NT2/D1 (cell line): ENCODE measurements at places on chromosomes 11 and 22.

DNA sequence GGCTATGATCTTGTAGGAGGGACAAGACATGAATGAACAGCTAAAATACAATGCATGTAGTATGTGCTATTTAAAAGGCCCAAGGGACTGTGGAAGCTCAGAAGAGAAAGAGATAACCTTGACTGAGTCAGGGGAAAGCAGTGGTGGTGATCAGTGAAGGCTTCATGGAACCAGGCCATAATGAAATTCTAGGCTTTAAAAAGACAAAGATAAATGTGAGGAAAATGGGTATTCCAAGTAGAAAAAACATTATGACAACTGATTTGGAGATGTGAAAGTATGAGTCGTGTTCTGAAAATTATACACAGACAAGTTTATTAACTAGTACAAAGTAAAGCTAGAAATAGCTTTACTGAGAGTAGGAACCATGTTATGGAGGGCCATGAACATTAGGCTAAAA is 189.8 kb downstream of the SOX6 start:
- no peak for DNase-seq

GRCh38 chr11:12642040-12642439 is 32.2 kb upstream of the TEAD1 start:
- no peak for DNase-seq

DNA sequence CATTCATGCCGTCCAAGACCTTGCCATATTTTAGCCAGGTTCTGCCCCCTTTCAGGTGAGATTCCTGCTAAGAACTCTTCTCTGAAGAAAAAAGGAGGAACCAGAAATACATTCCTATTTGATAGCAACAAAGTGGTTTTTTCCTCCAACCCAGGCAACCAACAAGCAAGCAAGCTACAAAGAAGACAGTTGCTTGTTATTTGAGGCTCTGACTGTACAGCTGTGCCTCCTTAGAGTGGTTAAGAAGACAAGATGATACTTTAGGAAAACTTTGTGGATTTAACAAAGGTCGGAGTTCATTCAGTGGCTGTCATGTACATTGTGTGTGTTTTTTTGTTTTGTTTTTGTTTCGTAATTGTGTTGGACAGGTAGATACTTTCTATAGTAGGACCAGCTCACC is 21.7 kb downstream of the TEAD1 start:
- DNase-seq = no peak

DNA sequence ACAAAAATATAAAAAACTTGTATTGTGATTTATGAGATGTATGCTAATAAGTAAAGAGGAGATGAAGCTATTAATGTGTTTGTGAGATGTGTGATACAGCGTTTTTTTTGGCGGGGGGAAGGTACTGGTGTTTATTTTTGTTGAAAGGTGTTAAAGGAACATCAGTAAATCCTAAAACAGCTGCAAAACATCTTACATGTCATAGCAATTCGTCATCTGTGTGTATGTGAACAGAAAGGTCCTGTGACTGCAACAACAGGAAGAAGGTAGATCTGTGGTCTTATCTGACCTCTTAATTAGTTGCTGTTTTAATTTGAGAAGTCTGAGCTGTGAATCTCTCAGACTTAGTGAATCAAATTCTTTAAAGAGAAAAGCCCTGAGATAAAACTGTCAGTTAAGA is 1041.1 kb downstream of the JRKL start:
- no peak for DNase-seq

- DNase-seq = no peak
Measured at GRCh38 chr11:8733852-8734251, 51.3 kb downstream of the RPL27A start.

DNA sequence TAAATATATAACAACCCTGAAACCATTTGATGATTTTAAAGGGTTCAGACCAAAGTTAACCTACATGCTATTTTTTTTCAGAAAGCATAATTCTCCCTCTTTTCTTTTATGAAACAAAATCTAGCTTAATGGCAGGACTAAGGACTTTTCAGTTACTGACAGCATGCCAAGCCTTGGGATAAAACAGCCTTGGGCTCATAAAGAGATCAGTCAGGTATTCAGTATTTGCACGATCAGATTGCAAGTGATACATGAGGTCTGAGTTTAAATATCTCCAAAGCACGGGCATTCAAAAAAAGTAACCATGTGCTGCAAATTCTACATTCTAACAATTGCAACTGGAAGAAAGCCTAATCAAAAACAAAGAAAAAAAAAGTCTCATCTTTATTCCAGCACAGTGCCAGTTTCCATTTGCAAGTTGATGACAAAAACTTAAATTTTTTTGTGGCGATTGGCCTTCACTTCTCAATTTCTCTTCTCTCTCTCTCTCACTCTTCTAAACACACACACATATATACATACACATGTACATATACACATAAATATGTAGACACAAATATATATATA is 60.1 kb downstream of the CTSC start:
- no peak for DNase-seq

- peak; percentile 18 for DNase-seq
Measured at GRCh38 chr11:32385998-32386397, 49.3 kb downstream of the WT1 start.

DNA sequence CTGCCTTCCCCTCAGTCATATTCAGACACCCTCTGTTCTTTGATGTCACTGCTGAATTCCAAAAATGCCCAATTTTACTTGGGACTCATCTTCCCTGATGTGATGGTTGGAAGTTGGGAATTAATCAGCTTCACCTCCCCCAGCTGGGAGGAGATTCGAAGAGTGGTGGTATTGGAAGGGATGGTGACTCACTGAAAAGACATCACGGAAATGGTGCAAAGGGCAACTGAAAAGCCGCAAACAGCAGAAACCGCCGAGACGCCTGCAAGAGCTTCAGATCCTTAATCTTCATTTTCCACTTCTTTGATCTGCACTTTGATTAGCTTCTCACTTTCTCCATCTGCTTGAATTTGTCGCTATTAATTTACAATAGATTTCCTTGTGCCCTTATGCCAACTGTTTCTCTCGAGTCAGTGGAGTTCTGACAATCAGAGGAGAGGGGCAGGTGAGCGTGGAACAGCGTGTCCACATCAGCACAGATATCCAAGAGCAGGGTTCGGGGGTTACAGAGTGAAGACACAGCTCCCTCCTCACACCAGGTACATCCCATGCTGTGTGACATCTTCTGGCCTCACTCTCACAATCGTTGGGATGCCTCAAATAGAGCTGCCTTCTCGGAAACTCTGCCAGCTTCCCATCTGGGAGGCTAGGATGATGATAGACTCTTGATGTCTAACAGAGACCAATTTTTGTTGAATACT is 325.4 kb downstream of the BRD1 start:
- no peak for DNase-seq

DNA sequence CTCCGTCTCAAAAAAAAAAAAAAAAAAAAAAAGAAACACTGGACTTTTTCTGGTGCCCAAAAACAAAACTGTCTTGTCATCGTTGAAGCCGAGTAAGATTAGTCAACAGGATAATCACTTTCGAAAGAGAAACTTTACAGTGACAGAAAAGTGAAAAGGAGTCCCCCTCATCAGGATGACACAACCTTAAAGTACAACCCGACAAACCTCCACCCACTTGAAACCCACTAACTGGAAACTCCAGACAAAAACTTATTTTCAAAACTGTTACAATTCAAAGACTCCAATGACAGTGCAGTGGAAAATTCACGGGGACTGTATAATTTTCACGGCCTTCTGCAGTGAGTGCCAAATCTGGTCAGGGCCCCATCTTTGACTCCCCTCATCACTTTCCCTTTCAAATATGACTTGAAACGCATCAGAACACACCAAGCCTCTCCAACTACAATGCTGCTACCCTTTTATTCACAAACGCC is 1.3 kb downstream of the DENND5A start:
- no peak for DNase-seq

DNA sequence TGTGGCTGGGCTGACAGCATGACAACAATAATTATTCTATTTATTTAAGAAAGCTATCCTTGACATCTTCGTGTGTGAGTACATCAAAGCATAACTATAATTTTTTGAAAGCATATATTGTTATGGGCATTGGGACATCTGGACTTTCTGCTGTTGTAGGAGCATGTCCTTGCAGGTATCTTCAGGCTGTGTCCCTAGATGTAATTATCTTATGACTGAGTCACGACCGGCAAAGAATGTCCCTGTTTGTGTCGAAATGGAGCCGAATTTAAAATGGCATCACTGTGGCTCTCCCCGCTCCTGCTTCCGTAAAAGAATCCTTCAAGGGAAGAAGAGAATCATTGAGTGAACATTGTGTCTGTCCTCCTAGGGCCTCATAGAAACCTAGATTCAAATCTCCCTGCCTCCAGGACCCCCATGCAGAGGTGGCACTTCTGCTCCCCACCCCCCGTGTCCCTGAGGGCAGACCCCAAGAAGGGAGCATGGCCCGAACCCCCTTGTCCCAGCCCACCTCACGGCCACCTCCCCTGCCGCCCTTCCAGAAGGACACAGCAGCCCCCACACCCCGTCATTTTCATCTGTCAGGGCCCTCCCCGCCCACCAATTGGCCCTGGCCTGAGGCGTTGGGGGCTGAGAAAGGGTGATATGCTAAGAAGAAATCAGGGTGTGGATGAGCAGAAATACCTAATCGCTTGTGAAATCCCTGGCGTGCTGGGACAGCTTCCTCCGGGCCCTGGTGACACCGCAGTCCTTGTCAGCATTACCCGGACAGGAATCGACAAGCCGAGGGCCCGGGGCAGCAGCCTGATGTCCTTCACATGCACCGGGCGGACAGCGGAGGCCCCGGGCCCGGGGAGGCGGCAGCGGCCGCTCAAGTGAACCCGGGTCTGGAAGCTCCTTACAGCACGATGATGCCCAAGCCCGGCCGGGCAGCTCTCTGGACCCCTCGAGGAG is 48.6 kb upstream of the SLC22A12 start:
- DNase-seq = no peak

DNA sequence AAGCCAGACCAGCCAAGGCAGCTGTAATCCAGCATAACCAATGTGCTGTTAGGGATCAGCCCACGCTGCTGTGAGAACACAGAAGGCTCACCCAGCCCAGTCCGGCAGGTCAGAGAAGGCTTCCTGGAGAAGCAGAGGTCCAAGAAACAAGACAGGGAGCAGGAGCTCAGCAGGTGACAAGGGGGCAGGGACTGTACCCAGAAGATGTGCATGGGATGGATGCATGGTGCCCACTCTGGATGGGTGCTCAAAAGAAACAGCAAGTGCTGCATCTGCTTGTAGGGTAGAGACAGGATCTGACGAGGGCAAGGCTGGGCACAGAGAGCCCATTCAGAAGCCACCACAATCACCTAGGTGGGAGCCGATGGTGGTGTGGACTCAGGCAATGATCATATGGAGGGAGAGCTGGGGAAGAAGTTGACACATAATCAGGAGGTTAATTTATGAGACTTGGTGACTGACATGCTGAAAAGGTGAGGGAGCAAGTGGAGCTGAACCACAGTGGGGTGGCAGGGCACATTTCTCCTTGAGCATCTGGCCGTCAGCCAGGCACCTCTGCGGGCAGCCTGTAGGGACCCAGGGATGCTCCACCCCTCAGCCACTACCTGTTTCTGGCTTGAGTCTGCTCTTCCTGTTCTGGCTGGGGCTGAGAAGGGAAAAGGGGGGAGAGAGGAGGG is 102.3 kb upstream of the DRD2 start:
- DNase-seq = no peak

- DNase-seq = no peak
Measured at GRCh38 chr11:70485326-70486025, 87.1 kb downstream of the CTTN start.

- DNase-seq = no peak
Measured at GRCh38 chr11:129319201-129319600, 56.4 kb upstream of the BARX2 start.

- DNase-seq = no peak
Measured at GRCh38 chr11:120338107-120338933, 2.1 kb downstream of the ARHGEF12 start.

DNA sequence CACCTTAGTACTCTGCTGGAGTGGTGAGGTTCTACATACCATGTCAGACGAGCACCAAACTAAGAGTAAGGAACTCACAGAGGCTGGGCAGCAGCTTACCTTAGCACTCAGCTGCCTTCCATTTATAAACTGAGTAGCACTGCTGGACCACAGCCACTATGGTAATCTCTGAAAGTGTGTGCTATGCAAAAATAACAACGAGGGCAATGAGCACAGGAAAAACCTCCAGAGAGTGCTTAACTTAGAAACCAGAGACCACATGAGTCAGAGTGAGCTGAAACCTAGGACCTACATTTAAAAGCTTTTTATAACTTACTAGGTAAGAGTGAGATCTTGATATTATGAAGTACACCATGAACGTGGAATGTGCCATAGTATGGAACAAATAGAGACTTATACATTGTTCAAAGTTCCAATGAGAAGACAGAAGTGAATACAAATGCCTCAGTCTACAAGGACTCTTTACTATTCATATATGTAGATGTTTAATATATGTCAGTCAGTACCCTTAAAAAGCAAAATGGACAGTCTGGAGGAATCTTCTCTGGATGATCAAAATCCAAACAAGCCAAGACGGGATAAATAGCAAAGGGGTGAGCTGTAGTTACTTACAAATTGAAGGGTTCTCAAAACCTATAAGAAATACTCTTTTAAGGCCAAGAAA is 17.2 kb upstream of the CD59 start:
- DNase-seq = no peak

DNA sequence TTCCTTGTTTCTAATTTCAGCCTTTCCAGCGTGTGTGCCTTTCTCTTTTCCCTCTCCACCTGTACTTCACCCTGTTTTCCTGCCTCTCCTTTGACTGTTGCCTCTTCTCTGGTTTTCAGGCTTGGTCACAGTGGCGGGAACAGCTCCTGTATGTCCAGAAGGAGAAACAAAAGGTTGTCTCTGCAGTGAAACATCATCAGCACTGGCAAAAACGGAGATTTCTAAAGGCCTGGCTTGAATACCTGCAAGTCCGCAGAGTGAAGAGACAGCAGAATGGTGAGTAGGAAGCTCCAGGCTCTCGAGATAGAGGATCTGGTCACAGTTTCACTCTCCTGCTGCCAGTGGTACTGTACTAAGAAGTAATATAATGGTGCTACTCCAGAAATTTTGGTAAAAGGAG is 76.6 kb downstream of the SFI1 start:
- no peak for DNase-seq
